Stimulated activated CD4-positive, alpha-beta T cell treated with anti-CD3 and anti-CD28 coated beads, TNF-alpha, amount 100 ng/mL, for 48 hours (primary cell): ENCODE measurements at places on chromosomes 6 and 20.

GRCh38 chr6:54860132-54860531 is 13.6 kb downstream of the FAM83B start:
- DNase-seq = no peak

DNA sequence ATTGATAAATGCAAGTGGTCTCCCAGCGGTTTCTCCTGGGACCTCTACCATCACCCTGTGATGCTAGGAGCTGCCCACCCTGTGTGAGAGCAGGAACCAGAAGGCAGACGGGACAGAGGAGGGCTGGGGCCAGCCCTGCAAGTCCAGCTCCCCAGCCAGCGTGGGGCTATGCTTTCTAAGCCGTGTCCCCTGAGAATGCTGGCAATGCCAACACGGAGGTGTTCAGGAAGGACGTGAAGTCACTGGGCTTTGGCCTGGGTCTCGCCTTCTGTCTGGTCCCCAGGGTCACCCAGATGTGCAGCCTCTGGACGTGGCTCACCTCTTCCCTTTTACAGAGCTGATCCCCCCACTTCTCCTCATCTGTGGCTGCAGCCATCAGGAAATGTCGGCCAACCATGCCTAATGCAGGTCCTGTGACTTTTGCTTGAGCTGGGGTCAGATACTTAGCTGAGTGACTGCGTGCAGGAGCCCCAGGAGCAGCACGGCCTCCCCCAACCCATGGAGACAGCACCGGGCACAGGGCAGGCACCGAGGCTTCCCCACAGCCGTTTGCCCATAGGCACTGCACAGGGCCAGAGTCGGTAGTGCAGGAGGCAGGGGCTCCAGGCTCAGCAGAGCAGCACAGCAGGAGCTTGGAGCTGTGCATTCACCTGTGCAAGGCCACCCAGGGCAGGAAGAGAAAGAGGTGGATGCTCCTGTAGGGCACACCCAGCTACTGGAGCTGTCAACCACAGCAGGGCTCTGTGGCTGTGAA is 66.2 kb downstream of the GNAS-AS1 start:
- DNase-seq = no peak

DNA sequence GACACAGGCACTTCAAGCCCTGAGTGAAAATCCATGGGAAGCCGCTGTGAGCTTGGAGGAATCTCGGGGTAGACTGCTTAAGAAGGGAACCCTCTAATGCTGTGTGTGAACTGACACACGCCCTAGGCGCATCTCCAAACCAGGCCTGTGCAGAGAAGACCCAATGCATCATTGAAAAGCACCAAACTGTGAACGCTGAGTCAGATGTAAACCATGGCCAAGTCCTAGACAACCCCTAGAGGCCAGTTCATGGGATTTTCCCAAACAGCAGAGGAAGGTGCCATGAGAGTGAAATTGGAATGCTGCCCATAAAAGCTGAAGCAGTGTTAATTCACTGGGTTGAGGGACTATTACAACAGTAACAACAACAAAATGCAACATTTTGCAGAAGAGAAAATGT is 296.5 kb downstream of the SMOC2 start:
- DNase-seq = no peak

GRCh38 chr6:150304429-150304828 is 64.4 kb upstream of the IYD start:
- no peak for DNase-seq

GRCh38 chr6:112372226-112372806 is 25.2 kb downstream of the RFPL4B start:
- no peak for DNase-seq

- no peak for DNase-seq
These were observed 2.5 kb downstream of the NPBWR2 start for GRCh38 chr20:64104667-64105451.

DNA sequence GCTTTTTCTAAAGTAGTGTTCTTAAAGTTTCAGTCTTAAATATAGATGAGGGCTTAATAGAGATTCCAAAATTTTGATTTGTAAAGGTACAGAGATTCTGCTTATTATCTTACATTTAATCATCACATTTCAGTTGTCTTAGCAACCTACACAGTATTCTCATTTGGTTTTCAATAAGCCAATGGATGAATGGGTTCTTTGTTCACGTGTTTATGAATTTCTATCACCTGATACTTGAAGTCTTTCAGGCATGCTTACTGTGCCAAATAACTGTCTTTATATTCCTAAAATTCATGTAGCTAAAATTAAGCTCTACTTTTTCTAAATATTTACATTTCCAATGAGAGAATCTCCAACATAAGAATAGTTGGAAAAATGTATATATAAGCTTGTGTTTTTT is 152.7 kb downstream of the EYA4 start:
- DNase-seq = no peak

DNA sequence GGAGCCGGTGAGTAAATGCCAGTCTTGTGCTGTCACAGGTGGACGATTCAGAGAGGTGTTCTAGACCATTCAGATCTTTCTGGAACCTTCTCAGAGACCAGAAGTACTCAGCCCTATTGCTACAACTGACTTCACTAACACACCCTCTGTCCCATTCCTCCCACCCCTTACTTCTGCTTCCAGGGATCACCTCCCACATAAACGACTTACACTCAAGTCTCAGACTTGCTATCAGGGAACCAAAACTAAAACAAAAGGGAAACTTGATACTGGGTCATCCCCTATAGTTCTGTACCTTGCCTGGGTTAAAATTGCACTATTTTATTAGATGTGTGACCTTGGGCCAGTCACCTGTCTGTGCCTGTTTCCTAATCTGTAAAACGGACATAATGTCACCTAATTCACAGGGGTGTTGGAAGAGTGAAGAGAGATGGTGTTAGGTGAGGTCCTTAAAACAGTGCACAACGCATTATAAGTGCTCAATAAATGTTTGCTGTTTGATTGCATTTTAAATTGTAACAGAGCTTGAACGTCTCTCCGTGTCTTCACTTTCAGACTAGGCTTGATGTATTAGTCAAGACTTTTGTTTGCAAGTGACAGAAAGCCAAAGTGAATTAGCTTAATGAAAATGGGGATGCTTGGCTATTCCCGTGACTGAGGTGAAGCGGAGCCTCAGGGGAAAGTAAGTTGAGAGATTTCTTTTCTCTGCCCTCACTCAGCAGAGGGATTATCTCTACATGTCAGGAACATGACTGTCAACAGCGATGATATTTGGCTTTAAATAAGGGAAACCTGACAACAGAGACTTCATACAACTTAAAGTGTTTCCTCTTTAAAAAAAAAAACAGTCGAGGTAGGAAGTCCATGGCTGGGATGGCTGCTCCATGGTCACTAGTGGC is 3.0 kb upstream of the SRXN1 start:
- no peak for DNase-seq

- DNase-seq = no peak
These were observed 51.3 kb upstream of the TOX2 start for GRCh38 chr20:43863330-43863729.
